ENCODE measurements at places on chromosomes 4 and X. TPM values are rescaled to one million over a fixed set of nuclear protein-coding genes. Genes with fewer than 3 reads are reported as not detected.

DNA sequence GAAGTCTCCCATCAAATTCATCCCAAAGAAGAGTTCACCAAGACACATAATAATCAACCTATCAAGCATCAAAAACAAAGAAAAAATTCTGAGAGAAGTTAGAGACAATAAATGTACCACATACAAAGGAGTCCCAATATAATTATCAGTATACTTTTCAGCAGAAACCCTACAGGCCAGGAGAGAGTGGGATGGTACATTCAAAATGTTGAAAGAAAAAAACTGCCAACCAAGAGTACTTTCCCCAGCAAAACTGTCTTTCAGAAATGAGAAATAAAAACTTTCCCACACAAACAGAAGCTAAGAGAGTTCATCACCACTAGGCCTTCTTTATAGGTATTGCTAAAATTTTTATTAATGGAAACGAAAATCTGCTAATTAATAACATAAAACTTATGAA lies 164.4 kb upstream of the LNX1 start:
- DNase-seq: no peak

GRCh38 chr4:73816814-73817213 lies 19.7 kb upstream of the CXCL6 start:
- DNase-seq: no peak

DNA sequence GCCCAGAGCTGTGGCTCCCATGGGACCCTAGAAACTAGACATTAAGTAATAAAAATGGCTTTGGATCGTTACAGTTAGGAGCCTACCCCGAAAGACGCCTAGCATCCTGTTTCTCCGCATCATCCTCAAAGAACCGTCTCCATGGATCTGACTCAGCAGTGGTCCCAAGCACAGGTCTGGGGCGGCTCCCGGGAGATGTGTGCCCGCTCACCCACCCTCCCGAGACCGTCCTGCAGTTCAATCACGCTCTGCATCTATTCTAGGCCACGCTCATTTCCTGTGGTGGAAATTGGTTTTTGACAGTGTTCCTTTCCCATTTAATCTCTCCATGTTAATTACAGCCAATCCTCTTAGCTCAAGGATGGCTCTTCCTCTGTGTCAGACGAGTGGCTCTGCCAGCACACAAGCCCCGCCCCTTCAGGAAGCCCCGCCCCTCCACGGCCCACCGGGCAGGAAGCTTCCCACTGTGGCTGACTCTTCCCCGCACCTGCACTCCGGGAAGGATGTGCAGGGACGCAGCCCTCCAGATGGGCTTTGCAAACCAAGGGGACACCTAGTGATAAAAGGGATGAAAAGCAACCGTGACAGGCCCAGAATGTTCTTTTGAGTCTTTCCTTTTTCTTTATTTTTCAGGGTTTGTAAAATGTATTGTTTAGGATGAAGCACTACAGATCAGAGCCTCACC lies 34.5 kb upstream of the HELT start:
- peak; percentile 88 for DNase-seq

DNA sequence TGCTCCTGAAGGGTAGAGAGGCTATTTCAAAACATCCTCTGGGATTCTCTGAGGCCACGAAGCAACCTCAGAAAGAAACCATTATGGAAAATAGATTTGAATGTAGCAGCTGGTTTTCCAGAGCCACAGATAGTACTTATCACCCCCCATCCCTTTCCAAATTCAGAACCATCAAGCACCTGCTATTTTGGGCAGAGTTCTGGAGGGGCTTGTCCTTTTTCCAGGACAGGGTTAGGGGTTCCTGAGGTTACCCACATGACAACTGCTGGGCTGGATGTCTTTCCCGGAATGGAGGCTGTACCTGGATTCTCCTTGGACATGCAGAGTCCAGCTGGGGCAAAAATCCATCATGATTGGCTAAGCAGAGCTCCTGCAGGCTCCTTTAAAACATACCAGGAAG lies 22.0 kb upstream of the ZXDA start:
- DNase-seq: no peak

DNA sequence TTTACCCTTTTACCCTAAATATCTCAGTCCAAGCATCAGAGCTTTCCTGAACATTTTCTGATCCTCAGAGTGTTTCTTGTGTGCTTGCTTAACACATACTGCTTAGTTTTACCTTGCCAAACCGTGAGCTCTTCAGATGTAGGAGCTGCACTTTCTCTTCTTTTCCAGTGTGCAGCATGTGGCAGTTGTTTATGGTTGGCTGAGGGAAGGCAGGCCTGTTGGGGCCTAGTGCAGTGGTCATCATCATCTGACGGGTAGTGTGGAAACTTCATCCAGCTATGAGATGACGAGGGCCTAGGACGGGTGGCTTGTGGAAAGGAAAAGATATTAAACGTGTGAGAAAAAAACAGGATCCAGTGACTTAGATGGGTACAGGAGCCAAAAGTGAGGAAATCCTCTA lies 21.5 kb downstream of the VBP1 start:
- DNase-seq: no peak

DNA sequence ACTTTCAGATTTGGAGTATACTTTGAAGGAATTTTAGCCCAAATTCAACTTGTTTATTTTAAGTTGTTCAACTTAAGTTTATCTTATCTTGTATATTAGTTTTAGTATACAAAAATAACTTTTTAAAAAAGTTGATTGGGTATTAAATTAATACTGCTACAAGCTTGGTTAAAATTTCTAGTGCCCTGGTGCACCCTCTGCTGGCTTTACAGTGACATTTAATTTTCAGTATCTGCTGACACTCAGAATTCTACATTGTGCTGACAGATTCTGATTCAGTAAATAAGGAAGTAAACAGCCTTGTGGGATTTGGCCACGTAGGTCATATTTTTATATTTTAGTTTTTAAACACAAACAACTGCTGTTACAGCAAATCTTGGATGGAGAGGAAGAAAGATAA lies 2.9 kb downstream of the EDA start:
- DNase-seq: no peak

DNA sequence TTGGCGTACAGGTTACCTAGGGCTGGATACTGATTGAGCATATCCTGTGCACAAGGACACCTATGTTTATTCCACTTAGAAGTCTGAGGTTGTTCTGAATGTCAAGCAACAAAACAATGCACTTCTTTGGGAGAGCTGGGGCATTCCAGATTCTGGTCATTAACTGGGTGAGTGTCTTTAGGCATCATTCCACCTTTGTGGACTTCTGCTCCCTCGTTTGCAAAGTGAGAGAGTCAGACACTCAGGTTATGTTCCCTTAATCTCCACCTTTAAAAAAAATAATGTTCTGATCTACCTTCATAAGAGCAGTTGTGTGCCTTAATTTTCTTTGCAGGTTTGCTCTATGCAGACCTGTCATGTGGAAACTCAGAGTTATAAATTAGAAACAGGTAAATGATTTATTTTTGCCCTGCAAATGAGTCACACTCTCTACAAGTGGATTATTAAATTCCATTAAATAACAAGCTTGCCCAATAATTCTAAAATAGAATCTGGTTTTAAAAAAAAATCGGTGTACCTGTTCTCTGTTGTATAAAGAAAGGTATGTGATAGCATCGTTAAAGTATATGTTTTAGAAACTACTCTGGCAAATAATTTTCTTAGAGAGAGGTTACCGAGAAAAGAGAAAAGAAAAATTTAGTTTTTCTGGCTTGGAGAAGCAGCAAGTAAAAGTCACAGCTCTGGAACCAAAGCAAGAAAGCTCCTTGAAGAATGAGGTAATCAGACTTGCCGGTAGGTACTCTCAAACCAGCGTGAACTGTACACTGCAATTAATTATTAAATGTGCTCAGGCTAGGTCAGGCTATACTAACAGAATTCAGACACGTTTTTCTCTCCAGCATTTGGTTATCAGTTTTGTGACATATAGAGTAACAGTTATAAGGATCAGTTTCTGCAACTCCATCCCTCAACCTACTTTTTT lies 93.2 kb downstream of the SORBS2 start:
- no peak for DNase-seq

GRCh38 chrX:14026121-14026520 lies 3.6 kb downstream of the GEMIN8 start:
- DNase-seq: no peak

GRCh38 chr4:181959121-181959520 lies 284.1 kb upstream of the TENM3 start:
- DNase-seq: no peak

Gene MAGEB17
- total RNA-seq: not detected

Gene ADGRG2
- 0.62 TPM for total RNA-seq

Gene DGKK
- not detected for total RNA-seq

Gene BANK1
- 1.4 TPM for total RNA-seq
